ENCODE measurements at places on chromosomes 12 and 14.
A peak's percentile ranks its signal among the peaks of the same experiment; 100 is the strongest.

DNA sequence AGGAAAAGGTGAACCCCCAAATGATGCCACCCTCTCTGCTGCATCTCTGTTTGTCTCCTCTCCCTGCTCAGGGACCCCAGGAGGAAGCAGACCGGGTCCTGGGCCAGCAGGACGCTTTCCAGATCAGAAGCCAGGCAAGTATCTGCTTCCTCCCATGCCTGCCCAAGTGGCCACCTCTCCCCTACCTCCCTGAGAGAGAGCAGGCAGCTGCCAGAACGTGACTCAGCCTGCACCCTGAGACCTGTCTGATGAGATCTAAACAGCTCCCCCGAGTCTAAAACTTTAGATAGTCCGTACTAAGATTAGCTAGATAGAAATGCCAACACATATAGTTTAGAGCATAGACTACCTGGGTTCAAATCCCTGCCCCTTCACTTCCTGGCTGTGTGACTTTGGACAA is 31.2 kb upstream of the OAS1 start:
- DNase-seq = no peak

DNA sequence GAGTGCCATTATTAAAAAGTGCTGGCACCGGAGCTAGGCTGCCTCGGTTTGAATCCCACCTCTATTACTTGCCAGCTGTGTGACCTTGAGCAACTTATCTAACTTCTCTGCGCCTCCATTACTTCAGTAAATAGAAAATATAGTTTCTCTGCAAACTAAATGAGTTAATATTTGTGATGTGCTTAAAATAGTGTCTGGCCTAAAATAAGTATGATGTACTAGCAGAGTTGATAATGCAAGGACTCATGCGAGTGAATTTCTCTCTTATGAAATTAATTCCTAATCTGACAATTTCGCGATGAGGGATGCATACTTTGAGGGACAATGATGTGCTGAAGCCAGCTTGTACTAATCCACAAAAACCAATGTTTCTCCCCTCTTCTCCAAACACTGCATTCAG is 180.8 kb upstream of the NTF3 start:
- no peak for DNase-seq

DNA sequence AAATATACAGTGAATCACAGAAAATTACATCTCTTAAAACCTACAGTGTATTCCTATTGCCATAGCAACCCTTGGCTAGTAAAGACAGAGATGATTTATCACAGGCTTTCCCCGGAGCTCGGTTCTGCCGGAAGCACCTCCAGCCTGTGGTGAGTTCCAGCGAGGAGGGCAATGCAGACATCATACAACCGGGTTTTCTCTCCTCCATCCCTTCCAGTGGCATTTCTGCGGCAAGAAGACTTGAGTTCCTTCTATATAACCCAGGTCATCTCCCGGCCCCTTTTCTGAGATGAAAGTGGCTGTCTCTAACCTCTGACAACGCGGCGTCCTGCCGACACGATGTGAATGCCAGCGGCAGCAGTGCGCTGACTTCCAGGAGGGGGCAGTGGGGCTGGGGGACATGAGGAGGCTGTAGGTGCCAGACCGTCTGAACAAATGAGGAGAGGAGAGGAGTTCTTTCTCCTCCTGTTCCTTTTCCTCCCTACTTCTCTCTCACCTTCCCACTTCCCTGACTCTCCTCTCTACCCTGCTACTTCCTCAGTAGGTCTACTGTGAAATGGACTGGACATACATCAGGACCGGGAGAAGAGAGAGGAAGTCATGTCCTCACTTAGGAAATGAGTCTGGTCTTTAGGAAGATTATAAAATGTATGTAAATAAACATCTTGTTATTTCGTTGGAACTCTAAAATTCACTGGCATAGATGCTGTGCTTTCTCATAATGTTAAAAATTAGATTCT is 68.6 kb upstream of the MAX start:
- DNase-seq = no peak

GRCh38 chr14:100904307-100905087 is 975 bp upstream of the RTL1 start:
- no peak for DNase-seq

DNA sequence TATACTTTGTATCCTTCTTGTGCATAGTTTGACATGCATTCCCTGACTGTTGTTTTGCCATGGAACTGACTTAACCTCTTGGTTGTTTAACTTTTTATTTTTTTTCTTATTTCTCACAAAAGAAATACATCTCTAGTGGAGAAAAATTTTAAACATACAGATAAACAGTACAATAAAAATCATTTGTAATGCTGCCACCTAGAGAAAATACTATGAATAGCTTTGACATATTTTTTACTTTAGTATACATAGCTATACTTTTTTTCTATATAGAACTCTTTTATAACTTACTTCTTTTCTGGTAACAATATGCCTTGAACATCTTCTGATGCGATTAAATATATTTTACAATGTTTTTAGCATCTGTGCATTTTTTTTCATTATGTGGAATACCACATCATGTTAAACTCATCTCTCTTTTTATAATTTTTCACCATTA is 184.5 kb downstream of the AKAP6 start:
- DNase-seq = no peak

DNA sequence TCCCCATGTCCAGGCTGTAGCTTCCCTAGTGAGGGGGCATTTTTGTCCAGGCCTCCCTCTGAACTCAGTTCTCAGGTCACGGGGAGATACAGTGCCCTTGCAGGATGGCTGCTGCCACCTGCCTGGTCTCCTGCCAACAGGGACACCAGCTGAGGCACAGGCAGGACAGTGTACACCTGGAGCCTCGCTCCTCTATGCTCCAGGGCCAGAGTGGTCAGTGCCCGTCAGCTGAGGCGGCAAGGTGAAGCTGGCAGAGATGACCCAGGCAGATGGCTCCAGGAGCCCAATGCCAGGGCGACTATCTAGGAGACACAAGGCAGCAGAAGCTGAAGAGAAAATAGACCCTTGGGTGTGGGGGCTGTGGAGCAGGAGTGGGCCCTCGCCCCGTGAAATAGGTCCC is 12.6 kb downstream of the TUBA1C start:
- DNase-seq = no peak

GRCh38 chr14:84029720-84030119 is 1500.2 kb upstream of the FLRT2 start:
- no peak for DNase-seq

- peak; percentile 21 for DNase-seq
These were observed 370 bp downstream of the HRK start for GRCh38 chr12:116880817-116881324.

DNA sequence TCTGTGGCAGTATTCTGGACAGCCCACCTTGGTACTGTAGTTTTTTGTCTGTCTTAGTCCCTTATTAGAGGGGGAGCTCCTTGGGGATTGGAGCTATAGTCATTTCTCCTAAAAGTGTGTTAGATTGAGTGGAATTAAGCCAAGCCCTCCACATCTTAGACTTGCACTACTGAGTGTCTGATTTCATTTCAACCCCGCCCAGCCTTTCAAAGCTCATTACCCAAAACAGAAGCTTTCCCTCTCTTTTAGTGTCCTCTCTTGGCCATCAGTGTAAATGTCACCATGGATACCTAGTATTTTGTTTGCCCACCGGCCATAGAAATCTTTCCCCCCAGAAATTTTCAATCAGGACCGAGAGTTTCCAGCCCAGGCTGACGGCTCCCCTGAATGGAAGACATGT is 74.5 kb downstream of the LRRC74A start:
- no peak for DNase-seq

GRCh38 chr12:52681526-52682380 is 1.5 kb upstream of the KRT1 start:
- no peak for DNase-seq

DNA sequence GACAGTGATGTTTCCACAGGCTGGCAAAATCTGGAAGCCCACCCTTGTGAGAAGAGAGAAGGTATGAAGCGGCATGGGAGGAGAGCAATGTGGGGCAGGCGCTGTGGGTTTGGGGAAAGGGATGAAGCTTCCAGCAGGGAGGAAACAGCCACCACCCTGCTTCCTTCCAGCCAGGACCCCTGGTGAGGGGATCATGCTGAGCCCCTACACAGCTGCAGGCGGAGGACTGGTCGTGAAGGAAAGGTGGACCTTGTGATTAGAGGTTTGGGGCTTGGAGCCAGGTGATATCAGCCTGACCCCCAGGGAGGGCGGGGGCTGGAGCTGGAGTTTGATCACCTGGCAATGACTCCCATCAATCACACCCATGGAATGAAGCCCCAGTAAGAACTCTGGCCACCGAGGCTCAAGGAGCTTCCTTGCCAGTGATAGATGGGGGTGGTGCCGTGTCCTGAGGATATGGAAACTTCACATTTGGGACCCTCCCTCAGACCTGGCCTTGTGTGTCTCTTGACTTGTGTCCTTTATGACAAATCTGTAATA is 48.6 kb downstream of the RIMBP2 start:
- no peak for DNase-seq

- no peak for DNase-seq
These were observed 23.9 kb upstream of the SLC10A1 start for GRCh38 chr14:69820991-69821390.
